ENCODE measurements at places on chromosomes 2 and 18. TPM values are rescaled to one million over a fixed set of nuclear protein-coding genes. Genes with fewer than 3 reads are reported as not detected.

DNA sequence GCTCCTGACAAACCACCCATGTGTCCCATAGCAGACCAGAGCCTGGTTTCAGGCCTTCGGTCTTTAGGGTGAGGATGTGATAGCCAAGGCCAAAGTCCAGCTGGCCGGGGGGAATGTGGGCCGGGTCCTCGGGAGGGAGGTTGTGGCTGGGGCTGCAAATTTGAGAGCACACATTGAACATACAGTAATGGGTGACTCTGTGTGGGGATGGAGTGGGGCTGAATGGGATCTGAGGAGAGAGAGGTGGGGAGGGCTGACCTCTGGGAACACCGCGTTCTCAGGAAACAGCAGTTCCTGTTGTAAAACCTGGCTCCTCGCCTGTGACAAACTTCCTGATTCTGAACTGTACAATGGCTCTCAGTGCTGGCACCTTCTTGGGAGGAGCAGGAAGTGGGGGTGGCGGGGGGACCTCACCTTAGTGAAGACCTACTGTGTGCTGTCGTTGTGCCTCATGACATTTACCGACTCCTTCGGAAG, 48.8 kb downstream of the MCFD2 start:
- no peak overlapping the region for H3K27ac ChIP-seq
- no peaks in the 10 kb centered on the region for H3K4me1 ChIP-seq
- H3K36me3 ChIP-seq = no peaks in the 10 kb centered on the region
- DNase-seq = no peak
- no peak overlapping the region for H3K4me3 ChIP-seq

GRCh38 chr2:72901426-72901825, 14.2 kb downstream of the SPR start:
- H3K36me3 ChIP-seq = no peaks in the 10 kb centered on the region
- no peak for DNase-seq
- no peak overlapping the region for H3K4me3 ChIP-seq

DNA sequence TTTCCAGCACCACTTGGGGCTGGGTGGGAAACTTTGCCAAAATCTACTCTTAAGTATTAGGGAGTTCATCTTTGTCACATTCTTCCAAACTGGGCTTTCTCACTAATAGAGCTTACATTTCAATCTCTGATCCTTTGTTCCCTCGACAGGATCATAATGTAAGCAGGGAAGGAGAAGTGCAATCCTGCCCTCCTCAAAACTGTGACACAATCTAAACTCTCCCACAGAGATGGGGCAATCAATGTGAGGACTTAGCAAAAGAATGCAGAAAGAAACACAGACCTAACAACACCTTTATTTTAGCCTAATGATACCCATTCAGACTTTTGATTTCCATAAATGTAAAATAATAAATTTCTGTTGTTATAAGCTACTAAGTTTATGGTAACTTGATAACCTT, 40.8 kb downstream of the DSEL start:
- no peaks in the 10 kb centered on the region for H3K4me1 ChIP-seq
- H3K27ac ChIP-seq = no peak overlapping the region
- H3K4me3 ChIP-seq = no peak overlapping the region
- no peaks in the 10 kb centered on the region for H3K36me3 ChIP-seq
- H3K27me3 ChIP-seq = no peaks in the 10 kb centered on the region

DNA sequence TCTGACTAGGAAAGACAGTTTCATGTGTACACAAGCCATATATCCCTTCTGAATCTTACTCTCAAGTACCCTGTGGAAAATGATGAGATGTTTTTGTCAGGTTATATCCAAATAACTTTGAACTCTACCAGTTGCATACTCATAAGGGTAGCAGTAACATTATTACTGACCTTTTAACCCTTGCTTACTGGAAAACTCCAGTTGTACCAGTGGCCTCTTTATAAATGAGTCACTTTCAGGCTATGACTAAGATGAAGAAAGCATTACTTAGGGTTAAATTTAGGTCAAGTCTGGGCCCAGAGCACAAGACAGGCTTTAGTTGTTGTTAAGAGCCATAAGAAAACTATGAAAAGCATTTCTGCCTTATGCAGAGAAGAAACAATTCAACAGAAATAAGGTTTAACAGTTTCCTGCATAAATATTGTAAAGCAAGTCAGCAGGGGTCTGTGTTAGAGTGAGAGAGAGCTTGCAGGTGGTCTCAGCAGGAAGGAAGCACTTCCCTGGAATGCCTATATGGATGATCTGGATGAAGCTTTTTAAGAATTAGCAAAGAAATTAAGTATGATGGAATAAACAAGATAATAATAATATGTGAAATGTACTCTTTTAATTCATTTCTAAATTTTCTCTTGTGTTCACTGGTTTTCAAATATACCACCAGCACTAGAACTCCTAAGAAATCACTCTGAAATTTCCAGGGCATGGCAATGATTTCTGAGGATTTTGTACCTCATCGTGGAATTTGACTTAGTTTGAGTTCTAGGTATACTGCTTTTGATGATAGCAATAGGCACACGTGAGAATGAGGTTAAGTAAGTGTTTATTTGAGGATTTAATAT, 126.6 kb downstream of the UBE2E3 start:
- 0 out of 2 replicates have a peak overlapping the region, but pooled peaks have one; percentile 40 for H3K27ac ChIP-seq
- peaks cover 11% of the 10 kb centered on the region for H3K4me1 ChIP-seq
- no peak overlapping the region for H3K4me3 ChIP-seq

ANKRD30B gene
- not detected for total RNA-seq

GRCh38 chr18:44681076-44681970, 635 bp downstream of the SETBP1 start:
- H3K4me1 ChIP-seq = no peaks in the 10 kb centered on the region
- H3K4me3 ChIP-seq = peak overlapping the region; percentile 33
- peaks cover 2% of the 10 kb centered on the region for H3K27me3 ChIP-seq
- no peak for DNase-seq
- H3K27ac ChIP-seq = no peak overlapping the region
- H3K36me3 ChIP-seq = no peaks in the 10 kb centered on the region

GRCh38 chr2:15160201-15160991, 400.7 kb downstream of the NBAS start:
- no peaks in the 10 kb centered on the region for H3K27me3 ChIP-seq
- no peak overlapping the region for H3K27ac ChIP-seq
- no peaks in the 10 kb centered on the region for H3K36me3 ChIP-seq
- no peak for DNase-seq

- no peak overlapping the region for H3K4me3 ChIP-seq
- no peak for DNase-seq
- no peaks in the 10 kb centered on the region for H3K36me3 ChIP-seq
Observed at GRCh38 chr18:31261792-31262582, 56.0 kb upstream of the DSG1 start.

DNA sequence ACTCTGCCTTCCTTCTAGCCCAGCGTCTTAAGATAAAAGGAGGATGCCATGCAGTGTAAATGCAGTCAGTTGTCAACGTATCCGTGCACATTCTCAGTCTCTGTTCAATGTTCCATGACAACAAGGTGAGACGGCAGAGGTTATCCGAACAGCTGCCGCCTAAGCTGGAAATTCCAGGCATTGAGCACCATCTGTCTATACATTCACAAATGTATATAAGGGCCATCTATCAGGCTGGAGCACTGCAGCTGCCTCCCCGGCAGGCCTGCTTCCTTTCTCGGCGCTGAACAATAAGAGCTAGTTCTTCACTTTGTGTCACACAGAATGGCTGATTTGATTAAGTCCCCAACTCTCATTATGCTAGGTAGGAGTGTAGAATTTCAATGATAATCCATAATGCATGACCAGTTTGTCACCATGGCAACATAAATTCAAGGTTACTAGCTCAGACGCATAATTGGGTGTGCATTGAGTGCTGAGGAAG, 282.2 kb upstream of the SOX11 start:
- H3K4me3 ChIP-seq = no peak overlapping the region
- H3K4me1 ChIP-seq = no peaks in the 10 kb centered on the region
- no peaks in the 10 kb centered on the region for H3K36me3 ChIP-seq

- no peak overlapping the region for H3K4me3 ChIP-seq
- no peak for DNase-seq
Observed at GRCh38 chr18:36302676-36303075, 5.2 kb downstream of the FHOD3 start.

DNA sequence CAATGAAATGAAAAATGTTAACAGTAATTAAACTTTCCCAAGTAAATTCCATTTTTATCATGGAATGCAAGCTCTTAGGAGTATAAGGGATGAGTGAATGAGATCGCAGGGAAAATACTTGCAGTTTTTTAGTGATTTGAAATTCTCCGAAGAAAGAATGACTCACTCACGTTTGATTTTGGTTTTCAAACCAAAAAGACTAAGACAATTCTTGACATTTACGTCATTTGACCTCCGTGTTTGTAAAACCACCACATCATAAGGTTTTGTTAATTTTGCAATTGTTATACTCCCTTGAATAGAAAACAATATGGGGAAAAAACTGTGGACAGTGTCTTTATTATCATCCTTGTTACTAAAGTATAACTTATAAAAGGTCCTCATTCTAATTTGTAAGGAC, 29.4 kb downstream of the COL4A4 start:
- H3K27me3 ChIP-seq = no peaks in the 10 kb centered on the region
- DNase-seq = no peak
- H3K4me1 ChIP-seq = no peaks in the 10 kb centered on the region

DNA sequence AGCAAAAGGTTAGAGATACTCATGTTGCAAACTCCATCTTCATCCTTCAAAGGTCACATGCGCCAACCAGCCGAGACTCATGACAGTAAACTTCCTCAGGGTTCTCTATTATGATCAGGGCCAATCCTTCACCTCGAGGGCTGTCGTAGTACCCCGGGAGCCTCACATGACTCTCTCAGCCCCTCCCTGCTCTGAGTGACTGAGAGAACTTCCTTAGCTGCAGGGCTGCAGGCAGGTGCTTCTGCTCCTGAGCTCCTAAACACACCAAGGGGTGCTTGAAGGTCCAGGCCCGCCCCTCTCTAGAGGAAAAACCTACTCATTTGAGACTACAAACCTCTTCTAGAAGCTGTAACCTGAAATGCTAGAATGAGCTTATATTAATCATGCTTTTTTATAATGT, 48.2 kb downstream of the LONRF2 start:
- H3K27me3 ChIP-seq = no peaks in the 10 kb centered on the region
- no peak overlapping the region for H3K27ac ChIP-seq
- no peaks in the 10 kb centered on the region for H3K36me3 ChIP-seq

PROM2 gene
- total RNA-seq = 1.4 TPM

ANTXR1 gene
- 132 TPM for total RNA-seq

DNA sequence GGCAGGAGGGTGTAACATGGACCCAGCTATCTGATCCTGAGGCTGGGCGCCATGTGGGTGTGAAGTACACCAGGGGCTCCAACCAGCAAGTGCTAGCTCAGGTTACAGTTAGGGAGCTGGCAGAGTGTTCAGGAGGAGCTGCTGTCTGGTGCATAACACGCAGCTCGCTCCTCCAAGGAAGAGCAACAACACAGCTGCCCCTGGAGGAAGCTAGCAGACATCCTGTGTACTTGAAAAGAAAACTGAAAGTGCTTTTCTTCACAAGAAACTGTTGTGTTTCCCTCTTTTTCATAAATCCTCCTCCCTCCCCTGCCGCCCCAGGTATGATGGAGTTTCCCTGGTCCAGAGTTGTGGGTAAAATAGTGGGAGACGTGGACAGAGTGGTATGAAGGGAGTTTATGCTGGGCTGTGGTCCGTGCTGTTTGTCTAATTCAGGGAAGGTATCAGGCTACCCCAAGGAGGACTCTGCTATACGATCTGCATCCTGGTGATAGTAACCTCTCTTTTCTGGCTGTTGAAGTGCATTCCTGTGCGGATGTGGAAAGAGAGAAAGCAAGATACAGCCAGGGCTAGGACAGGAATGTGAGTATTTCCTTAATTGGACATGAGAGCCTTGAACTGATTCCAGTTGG, 6.1 kb upstream of the LBH start:
- DNase-seq = no peak
- no peaks in the 10 kb centered on the region for H3K27me3 ChIP-seq
- peaks cover 5% of the 10 kb centered on the region for H3K4me1 ChIP-seq
- no peak overlapping the region for H3K27ac ChIP-seq

IL1RN gene
- not detected for total RNA-seq

- peak; percentile 98 for DNase-seq
- peaks cover 84% of the 10 kb centered on the region for H3K4me1 ChIP-seq
- no peak overlapping the region for H3K4me3 ChIP-seq
- H3K36me3 ChIP-seq = no peaks in the 10 kb centered on the region
- peak overlapping the region; percentile 80 for H3K27ac ChIP-seq
- no peaks in the 10 kb centered on the region for H3K27me3 ChIP-seq
Observed at GRCh38 chr2:233426619-233427342, 72.5 kb downstream of the DGKD start.

DNA sequence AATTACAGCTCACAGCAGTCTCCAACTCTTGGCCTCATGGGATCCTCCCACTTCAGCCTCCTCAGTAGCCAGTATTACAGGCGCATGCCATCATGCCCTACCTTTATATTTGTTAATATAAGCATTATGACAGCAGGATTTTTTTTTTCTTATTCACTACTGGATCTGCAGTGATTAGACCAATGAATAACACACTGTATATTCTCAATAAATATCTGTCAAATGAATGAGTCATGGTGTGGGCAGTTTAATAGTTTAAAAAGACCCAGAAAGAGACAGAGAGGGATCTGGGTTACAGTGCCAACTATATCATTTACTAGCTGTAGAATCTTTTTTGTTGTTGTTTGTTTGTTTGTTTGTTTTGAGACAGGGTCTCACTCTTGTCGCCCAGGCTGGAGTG, 62.4 kb upstream of the LTBP1 start:
- H3K4me1 ChIP-seq = no peaks in the 10 kb centered on the region
- no peaks in the 10 kb centered on the region for H3K36me3 ChIP-seq
- DNase-seq = no peak

DNA sequence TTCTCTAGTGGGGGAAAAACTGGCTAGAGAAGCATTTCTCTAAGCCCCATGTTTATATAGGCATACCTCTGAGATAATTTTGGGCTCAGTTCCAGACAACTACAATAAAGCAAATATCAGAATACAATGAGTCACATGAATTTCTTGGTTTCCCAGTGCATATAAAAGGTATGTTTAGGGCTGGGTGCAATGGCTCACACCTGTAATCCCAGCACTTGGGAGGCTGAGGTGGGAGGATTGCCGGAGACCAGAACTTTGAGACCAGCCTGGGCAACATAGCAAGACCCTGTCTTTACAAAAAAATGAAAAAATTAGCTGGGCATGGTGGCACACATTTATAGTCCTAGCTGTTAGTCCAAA, 22.2 kb downstream of the TSN start:
- no peaks in the 10 kb centered on the region for H3K36me3 ChIP-seq
- no peaks in the 10 kb centered on the region for H3K27me3 ChIP-seq
- no peak overlapping the region for H3K4me3 ChIP-seq
- H3K4me1 ChIP-seq = peaks cover 7% of the 10 kb centered on the region
- DNase-seq = no peak

CLIP4 gene
- total RNA-seq = 43.0 TPM

KIF1A gene
- 132 TPM for total RNA-seq

LINC00305 gene
- not detected for total RNA-seq

DNA sequence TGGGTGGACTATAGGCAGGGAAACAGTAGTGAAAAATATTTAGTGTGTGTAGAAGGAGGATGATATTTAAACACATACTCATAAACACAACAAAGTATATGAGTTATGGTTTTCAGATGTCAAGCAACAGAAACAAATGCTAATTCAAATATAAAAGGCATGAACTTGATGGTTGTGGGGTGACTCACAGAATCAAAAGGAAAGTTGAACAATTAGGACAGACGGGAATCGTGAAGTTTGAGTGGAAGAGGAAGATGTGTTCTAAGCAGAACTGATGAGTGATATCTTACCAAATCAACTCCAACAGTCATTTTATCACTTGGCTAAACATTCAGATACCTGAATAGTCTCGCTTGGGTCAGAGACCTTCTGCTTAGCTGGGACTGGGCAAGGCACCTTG, 53.6 kb upstream of the ITGA6 start:
- H3K27me3 ChIP-seq = peaks cover 6% of the 10 kb centered on the region
- H3K4me3 ChIP-seq = no peak overlapping the region
- H3K27ac ChIP-seq = no peak overlapping the region
- no peak for DNase-seq
- H3K4me1 ChIP-seq = no peaks in the 10 kb centered on the region

NAT8 gene
- total RNA-seq = not detected

All from Panc1 (cell line).